ENCODE measurements at places on chromosomes 5 and 9.

- DNase-seq = no peak
These were observed 46.0 kb upstream of the FREM1 start for GRCh38 chr9:14956208-14956607.

DNA sequence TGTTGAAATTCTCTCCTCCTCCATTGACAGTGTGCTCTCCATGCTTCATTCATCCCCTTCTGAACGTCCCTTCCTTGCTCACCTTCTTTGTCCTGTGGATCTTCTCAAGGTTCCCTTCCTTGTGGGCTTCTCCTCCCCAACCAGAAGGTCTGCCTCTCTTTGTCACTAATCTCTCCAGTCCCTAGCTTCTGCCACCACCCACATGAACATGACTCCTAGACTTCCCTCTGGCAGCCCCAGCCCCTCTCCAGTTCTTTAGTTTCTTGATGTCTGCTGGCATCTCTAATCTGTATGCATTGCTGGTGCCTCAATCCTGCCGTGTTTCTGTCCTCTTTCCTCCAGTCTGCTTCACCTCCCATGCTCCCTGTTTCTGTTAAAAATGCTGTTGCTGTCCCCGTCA, 79.3 kb downstream of the ARHGAP26 start:
- no peak for DNase-seq

DNA sequence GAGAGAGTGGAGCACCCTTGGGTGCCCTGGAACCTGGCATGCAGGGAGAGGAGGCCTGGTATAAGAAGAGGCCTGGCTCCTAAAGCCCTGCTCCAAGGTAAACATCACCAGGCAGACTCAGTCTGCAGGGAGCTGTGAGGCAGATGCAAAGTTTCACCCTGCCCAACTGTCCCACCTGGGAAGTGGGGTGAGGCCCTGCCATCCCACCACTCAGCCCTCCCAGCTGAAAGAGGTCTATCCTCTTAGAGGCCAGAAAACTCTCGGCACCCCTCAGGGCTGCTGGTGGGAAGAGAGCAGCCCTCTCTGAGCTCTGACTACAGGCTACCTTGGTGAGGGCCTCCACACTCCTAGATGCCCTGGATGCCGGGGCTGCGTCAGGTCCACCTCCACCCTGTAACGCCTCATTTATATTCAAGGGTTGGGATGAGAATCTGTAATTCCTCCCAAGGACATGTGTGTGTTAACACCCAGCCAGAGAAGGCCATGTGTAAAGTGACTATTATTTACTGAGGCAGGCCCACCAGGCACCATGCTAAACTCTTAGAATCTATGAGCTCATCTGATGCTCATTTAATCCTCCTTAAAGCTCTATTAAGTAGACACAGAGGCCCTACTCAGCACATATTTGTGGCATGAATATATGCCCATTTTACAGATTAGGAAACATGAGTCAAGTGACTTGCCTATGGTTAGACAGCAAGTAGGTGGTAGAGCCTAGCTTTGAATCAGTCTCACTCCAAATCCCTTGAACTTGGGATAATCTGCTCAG, 205.9 kb downstream of the FSTL4 start:
- no peak for DNase-seq

GRCh38 chr5:9507974-9508373, 37.9 kb downstream of the SEMA5A start:
- no peak for DNase-seq

DNA sequence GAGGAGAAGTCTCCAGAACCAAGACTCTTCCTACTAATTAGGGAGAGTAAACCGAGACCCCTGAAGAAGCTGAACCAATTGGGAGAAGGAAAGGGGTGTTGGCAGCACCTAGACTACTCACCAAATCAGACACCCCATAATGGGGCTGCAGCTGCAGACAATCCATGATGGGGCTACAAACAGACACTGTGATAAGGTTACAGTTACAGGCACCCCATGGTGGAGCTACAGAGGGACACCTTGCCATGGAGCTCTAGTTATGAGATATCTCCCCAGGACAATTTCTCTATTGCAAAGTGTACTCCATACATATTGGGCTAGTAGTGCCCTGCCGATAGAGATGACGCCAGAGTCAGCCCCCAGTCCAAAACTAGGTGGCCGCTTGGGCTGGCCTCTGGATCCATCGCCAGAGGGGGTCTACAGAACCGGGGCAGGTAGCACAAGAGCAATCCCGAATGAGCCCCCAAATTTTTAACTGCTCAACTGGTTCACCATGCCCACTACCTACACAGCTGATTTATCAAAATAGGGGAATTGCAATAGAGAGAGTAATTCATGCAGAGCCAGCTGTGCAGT, 2.1 kb upstream of the NANS start:
- no peak for DNase-seq

GRCh38 chr5:161077496-161077895, 225.5 kb upstream of the ATP10B start:
- DNase-seq = no peak

DNA sequence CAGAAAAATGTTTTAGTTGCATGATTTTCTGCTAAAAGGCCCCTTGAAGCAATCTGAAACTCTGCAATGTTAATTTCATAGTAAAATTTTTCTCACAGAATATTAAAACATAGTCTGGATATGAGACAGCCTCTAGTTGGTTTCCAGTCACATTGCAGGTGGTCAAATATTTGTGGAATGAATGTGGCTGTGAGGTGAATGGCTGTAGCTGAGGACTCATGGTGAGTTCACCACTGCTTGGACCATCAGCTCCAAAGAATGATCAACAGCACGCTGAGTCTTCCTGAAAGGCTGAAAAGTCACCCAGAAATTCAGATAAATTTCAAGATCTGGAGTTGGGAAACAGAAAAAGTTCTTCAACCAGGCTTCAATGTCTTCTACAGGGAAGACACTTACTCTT, 79.8 kb downstream of the MAT2B start:
- no peak for DNase-seq

Data from activated naive CD4-positive, alpha-beta T cell (primary cell).